ENCODE measurements at places on chromosomes 1 and 21. TPM values are rescaled to one million over a fixed set of nuclear protein-coding genes. Genes with fewer than 3 reads are reported as not detected.

DNA sequence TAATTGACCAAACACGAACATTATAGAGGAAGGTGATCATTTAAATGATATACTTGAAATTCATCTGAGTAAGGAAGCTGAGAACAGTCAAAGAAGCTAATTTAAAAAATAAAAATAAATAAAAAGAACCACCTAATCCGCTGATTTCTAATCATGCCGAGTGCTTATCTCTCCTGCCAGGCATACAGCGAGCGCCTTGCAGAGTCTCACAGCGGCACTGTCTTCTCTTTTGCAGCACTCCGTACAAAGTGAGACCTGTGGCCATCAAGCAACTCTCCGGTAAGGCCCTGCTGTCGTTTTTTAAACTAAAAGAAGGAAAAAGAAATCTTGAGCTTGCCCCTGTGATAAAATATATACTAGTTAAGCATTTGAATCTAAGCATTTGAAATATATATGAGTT lies 45.3 kb downstream of the PDE9A start:
- no peak for DNase-seq
- no peak overlapping the region for H3K4me3 ChIP-seq
- H3K27me3 ChIP-seq = peaks cover 3% of the 10 kb centered on the region

LHX4 gene
- not detected for total RNA-seq

GRCh38 chr1:33365560-33365997 lies 44.7 kb upstream of the A3GALT2 start:
- no peaks in the 10 kb centered on the region for H3K36me3 ChIP-seq
- DNase-seq = no peak
- no peak overlapping the region for H3K4me3 ChIP-seq
- peaks cover 2% of the 10 kb centered on the region for H3K27me3 ChIP-seq
- peaks cover 7% of the 10 kb centered on the region for H3K4me1 ChIP-seq

DNA sequence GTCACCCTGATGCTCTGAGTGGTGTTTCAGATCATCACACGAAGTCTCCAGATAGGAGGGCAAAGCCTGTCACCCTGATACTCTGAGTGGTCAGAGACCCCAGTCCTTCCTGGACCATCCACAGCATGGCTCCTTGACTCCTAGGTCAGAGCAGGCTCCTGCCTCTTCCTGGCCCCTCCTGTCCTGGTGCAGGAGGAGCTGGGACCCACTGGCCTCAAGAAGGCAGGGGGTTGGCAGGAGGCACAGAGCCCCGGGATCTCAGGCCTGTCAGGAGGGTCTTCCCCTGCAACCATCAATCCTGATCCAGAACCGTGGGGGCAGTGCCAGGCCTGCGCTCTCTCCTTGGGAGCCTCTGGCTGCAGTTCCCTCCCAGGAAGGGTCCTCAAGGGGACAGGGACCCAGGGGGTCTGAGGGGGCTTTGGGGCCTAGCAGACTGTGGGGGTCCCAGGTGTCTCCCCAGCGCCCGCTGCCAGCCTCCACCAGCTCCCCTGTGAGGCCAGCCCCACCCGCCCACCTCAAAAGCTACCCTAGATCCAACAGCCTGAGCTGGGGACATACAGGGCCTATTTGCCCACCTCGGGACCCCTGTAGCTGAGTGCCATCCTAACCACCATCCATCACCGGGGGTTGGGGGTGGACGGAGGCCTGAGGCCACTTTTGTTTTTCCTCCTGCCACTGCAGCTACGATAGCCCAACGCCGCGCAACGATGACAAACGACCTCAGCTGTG lies 27.5 kb downstream of the COL6A1 start:
- H3K4me1 ChIP-seq = no peaks in the 10 kb centered on the region
- H3K27ac ChIP-seq = no peak overlapping the region
- H3K36me3 ChIP-seq = peaks cover 5% of the 10 kb centered on the region

ORC1 gene
- total RNA-seq = 28.3 TPM

GRCh38 chr1:22371408-22371807 lies 80.2 kb upstream of the ZBTB40 start:
- no peak overlapping the region for H3K4me3 ChIP-seq
- no peak for DNase-seq
- no peak overlapping the region for H3K27ac ChIP-seq
- H3K27me3 ChIP-seq = peaks cover 8% of the 10 kb centered on the region
- H3K4me1 ChIP-seq = no peaks in the 10 kb centered on the region

- peaks cover 2% of the 10 kb centered on the region for H3K27me3 ChIP-seq
- H3K4me1 ChIP-seq = no peaks in the 10 kb centered on the region
- DNase-seq = no peak
- no peak overlapping the region for H3K27ac ChIP-seq
- H3K36me3 ChIP-seq = no peaks in the 10 kb centered on the region
Measured at GRCh38 chr21:39141502-39141901, 41.7 kb downstream of the PSMG1 start.

DNA sequence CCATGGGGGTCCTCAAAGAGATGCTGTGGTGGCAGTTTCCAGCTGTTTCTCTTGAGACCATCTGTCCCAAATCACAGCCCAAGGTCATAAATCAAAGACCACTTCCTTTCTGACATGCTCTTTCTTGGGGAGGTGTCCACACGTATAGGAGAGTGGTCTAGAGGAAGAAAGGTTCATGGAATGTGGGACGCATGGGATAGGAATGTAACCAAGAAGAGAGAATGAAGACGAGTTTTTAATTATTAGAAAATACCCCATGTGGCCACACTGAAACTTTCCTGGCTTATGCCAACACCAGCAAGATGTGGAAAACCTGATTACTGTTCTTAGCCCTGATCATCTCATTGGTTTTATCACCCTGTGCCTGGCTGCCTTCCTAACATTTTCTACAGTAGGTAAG lies 124.2 kb upstream of the IFFO2 start:
- peaks cover 13% of the 10 kb centered on the region for H3K4me1 ChIP-seq
- H3K4me3 ChIP-seq = no peak overlapping the region
- DNase-seq = no peak
- no peak overlapping the region for H3K27ac ChIP-seq

DNA sequence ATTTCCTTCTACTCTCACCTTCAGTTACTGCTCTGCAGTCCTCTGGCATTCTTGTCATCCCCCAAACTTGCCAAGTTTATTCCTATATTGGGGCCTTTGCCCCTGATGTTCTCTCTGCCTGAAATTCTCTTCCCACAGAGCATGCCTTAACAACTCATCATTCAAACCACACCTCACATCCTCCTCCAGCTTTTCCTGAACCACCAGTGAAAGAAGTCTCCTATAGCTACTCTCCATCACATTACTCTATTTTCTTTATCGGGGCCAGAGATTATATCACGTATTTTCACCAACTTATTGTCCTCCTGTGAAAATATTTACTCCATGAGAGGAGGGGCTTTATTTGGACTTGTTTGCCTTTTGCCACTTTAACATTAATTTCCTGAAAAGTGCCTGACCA lies 32.1 kb downstream of the EXTL2 start:
- peaks cover 3% of the 10 kb centered on the region for H3K27me3 ChIP-seq
- DNase-seq = no peak
- no peaks in the 10 kb centered on the region for H3K36me3 ChIP-seq
- H3K4me3 ChIP-seq = no peak overlapping the region
- no peaks in the 10 kb centered on the region for H3K4me1 ChIP-seq

PALMD gene
- not detected for total RNA-seq

DNA sequence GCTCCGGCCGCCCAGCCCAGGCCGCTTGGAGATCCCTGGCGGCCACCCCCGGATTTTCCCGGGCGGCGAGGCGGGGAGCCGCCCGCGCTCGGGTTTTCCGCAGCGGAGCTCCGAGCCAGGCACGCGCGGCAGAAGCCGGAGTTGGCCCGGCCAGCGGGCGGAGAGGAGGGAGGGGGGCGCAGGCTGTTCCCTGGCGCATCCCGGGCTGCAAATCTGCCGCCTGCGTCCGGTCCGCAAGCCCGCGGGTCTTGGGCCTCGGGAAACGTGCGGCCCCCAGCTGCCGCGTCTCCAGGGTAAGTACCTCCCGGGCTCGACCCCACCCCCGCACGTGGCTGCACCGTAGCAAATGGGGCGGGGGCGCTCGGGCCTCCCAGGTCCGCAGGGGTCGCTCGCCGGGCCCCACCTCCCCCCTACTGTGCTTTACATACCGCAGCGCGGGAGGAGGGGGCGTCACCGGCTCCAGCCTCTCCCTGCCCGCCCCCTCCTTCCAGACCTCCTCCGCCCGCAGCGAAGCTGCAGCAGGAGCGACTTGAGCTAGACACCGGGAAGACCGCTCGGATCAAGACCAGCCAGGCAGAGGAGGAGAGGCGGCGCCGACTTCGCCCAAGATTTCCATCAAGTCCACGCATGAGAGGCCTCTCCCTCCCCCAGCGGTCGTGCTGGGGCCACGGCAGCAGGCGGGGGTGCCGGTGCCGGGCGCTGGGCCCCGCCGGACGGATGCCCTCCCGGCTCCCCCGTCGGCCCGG lies 1.6 kb downstream of the TMEM200B start:
- DNase-seq = no peak
- no peak overlapping the region for H3K27ac ChIP-seq
- H3K4me3 ChIP-seq = no peak overlapping the region
- peaks cover 14% of the 10 kb centered on the region for H3K4me1 ChIP-seq

RNU11 gene
- total RNA-seq = not detected

GRCh38 chr1:221098471-221099405 lies 219.5 kb downstream of the HLX start:
- no peaks in the 10 kb centered on the region for H3K36me3 ChIP-seq
- no peak overlapping the region for H3K4me3 ChIP-seq
- DNase-seq = no peak
- no peaks in the 10 kb centered on the region for H3K27me3 ChIP-seq

GRCh38 chr1:232274236-232274855 lies 355.6 kb downstream of the SIPA1L2 start:
- no peak overlapping the region for H3K4me3 ChIP-seq
- no peaks in the 10 kb centered on the region for H3K36me3 ChIP-seq
- H3K27me3 ChIP-seq = peaks cover 3% of the 10 kb centered on the region
- H3K27ac ChIP-seq = no peak overlapping the region
- no peak for DNase-seq
- H3K4me1 ChIP-seq = no peaks in the 10 kb centered on the region

DNA sequence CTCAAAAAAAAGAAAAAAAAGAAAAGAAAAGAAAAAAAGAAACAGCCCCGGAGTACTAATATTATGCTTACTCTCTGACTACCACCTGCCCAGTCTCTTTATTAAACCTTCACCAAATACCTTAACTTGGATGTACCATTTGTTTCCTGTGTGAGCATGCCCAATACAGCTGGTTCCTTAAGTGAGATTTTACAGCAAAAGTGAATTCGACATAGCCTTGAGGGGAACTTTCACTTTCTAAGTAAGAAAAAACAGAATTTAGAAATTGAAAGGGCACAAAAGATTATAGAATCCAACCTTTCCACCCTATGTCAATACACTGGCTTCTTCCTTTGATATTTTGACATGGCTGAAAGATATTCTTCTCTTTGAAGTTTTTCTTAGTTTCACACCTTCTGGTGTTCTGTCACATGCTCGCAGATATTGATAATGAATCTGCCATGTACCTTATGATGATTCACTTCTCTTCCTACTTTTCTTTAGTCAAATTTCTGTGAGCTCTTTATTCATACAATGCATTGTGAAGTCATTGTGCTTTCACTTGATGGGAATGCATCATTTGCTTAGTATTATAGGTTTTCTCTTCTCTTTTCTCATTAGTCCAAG lies 5.2 kb upstream of the GIPC2 start:
- H3K27ac ChIP-seq = no peak overlapping the region
- H3K36me3 ChIP-seq = no peaks in the 10 kb centered on the region
- DNase-seq = no peak

- H3K27ac ChIP-seq = no peak overlapping the region
- DNase-seq = no peak
- H3K36me3 ChIP-seq = no peaks in the 10 kb centered on the region
- H3K4me3 ChIP-seq = no peak overlapping the region
Measured at GRCh38 chr1:100622037-100622436, 84.1 kb downstream of the GPR88 start.
